ENCODE measurements at places on chromosomes 7 and 10. TPM values are rescaled to one million over a fixed set of nuclear protein-coding genes. Genes with fewer than 3 reads are reported as not detected.
A peak's percentile ranks its signal among the peaks of the same experiment; 100 is the strongest.

- no peak for DNase-seq
These were observed 437.0 kb downstream of the SUGCT start for GRCh38 chr7:40571796-40572195.

- no peak for DNase-seq
These were observed 15.3 kb downstream of the LIPA start for GRCh38 chr10:89236226-89236797.

WDFY4 gene
- 0.20 TPM for total RNA-seq

ANXA8 gene
- not detected for total RNA-seq

DNA sequence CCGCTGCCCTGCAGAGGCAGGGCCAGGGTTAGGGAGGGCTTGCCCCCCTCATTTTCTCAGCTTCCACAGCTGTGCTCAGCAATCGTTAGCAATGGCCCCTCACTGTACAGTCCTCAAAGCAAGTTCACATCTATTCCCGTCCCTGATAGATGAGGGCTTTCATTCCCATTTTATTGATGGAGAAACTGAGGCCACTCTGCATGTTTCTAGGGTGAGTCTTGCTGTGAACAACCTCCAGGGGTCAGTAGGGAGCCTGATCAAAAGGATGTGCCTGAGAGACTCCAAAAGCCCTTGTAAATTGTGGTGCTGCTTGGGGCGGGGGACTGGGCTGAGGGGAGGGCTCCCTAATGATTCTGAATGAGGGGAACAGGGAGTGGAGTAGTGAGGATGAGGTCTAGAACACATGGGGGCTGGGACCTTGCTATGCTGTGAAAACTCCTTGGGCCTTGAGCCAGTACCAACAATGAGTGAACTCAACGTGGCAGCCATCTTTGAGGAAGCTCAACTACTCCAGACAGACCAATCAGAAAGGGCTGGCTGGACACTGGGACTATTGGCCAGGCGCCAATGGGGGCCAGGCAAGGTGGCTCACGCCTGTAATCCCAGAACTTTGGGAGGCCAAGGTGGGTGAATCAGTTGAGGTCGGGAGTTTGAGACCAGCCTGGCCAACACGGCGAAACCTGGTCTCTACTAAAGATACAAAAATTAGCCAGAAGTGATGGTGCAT lies 6.7 kb upstream of the GRIFIN start:
- peak; percentile 22 for DNase-seq

GRCh38 chr7:145986248-145986874 lies 130.2 kb upstream of the CNTNAP2 start:
- DNase-seq, result no peak

GRCh38 chr7:155533827-155534690 lies 12.3 kb downstream of the CNPY1 start:
- DNase-seq, result peak; percentile 49

ZNF727 gene
- total RNA-seq, result 0.52 TPM

GRCh38 chr10:22672319-22673090 lies 41.9 kb downstream of the PIP4K2A start:
- DNase-seq, result no peak

DNA sequence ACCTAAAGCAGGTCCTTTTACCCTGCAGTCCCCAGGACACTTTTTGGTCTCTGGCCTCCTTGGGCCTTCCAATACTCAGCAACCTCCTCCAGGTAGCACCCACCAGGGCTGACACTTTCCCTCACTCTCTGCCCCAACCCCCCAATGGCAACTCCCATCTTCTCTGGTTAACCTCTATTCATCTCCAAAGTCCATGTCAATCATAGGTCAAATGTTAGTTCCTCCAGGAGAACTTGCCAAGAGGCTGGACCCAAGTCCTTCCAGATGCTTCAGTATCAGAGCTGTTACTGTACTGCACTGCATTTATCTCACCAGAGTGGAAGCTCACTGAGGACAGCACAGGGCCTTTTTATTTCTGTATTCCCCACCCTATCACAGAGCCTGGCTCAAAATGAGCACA lies 295.0 kb upstream of the KLF14 start:
- no peak for DNase-seq

- DNase-seq, result no peak
These were observed 21.8 kb downstream of the SGMS1 start for GRCh38 chr10:50601974-50602373.

FRMD4A gene
- 0.69 TPM for total RNA-seq

- DNase-seq, result no peak
These were observed 178.1 kb downstream of the BMPER start for GRCh38 chr7:34083440-34083839.

SYT15 gene
- total RNA-seq, result 0.30 TPM

MSS51 gene
- 1.6 TPM for total RNA-seq

Measured in activated naive CD4-positive, alpha-beta T cell treated with anti-CD3 and anti-CD28 coated beads for 36 hours (primary cell).